ENCODE measurements at places on chromosomes 2 and 18.

DNA sequence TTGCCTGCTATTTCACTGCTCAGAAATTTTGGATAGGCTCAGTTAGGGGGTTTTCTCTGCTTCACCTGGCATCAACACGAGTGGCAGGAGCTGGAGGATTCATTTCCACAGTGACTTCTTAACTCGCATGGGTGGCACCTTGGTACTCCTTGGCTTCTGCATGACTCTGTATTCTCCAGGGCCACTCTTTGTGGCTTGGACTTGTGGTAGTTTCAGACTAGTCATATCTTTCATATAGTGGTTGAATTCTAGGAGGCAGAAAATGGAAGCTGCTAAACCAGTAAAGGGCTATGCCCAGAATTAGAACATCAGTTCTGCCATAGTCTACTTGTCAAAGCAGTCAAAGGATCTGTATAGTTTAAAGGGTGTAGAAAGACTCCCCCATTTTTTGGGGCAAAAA, 6.8 kb downstream of the MAIP1 start:
- no peak for DNase-seq

GRCh38 chr18:26803643-26804042, 61.9 kb downstream of the AQP4 start:
- DNase-seq, result no peak

GRCh38 chr18:58576638-58577251, 52.1 kb downstream of the ALPK2 start:
- DNase-seq, result no peak

- no peak for DNase-seq
These were observed 32.5 kb downstream of the DPP4 start for GRCh38 chr2:162041485-162041884.

Measured in lower leg skin (tissue), 4 donors.